GM06990 (cell line): ENCODE measurements at places on chromosomes 12 and 14.

DNA sequence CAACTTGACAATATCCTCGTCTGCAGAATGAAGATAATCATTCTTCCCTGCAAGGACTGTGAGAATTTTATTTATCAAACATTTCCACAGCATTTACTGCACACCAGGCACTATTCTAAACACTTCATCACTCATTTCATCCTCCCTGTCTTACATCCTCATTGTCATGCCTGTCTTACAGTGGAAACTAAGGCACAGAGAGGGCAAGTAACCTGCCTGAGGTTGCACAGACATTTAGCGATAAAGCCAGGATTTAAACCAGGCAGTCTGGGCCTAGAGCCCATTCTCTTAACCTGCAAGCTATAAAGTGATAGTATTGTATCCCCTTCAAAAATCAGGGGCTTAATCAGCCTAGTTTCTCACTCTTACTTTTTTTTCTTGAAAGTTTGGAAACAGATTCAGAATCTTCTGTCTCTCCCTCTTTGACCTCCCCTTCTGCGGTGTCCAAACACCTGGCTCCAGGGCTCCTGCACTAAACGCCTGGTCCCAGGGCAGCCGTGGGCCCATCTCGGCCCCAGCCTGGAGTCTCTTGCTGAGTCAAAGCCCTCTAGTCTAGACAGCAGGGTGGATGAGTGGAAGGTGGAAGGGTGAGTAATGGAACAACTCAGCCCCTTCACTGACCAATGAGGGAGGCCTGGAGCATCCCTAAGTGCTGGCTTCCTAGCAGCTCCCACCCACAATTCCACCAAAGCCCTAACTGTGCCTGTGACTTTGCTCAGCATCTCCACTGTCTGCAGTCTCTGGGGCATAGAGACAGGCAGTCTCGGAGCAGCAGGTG, 12.5 kb downstream of the ISM2 start:
- DNase-seq: no peak

GRCh38 chr12:122749569-122750332, 2.9 kb upstream of the DENR start:
- no peak for DNase-seq

DNA sequence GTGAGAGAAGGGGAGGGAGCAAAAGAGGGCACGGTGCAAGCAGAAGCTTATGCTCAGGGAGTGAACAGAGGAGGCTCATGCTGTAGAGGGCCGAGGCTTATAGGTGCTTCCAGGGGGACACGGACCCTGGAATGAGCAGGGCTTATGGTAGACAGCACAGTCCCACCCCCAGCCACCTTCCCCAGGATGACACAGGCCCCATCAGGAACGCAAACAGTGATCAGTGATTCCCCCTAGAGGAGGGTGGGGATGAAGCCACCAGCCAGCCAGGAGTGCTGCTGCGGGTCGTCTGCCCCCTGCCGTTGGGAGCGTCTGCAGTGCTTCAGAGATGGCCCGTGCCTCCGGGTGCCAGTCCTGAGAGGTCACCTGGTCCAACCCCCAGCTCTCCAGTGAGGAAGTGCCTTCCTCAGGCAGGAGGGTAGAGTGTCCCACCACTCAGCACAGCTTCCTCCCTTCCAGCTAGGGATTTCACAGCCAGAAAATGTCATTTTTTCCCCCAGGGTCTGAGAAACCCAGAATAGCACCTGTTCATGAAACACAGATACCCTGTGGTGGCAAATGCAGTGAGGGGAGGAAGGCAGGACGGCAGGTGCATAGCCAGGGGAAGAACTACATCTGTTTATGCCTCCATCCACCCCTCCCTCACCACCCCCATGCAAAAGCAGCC, 60.7 kb downstream of the SLC6A12 start:
- DNase-seq: peak; percentile 59

DNA sequence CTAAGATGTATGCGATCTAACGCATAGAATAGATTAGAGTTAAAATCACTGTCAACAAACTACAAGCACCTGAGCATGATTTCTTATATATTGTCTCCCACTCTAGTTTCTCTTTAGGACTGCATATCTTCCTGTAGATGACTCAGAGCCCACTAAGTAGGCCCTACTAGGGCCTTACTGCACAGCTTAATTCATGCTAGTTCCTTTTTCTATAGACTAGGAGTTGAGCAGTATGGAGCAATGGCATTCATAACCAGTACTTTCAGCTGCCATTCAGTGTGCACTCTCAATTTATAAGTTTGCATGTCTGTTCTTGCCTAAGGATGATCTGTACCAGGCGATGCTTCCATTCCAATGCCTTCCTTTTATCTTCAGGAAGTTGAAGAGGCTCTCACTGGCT, 103.5 kb downstream of the METTL25 start:
- no peak for DNase-seq

DNA sequence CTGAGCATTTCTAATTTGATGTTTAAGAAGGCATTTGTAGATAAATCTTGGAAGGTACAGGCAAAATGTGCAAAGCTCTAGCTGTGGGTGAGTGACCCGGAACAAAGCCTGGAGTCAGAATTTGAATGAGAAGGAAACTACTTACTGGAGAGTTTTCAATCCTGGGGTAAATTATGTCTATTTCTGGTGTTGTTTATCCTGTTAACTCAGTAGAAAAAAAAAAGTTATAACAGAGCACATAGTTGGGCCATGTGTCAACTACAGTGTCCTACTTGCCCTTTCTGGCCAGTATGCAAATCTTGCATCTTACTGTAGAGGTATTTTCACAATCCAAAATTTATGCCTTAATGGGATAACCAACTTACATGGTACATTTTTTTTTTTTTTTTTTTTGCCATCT, 182.3 kb downstream of the SYNE2 start:
- DNase-seq: no peak

DNA sequence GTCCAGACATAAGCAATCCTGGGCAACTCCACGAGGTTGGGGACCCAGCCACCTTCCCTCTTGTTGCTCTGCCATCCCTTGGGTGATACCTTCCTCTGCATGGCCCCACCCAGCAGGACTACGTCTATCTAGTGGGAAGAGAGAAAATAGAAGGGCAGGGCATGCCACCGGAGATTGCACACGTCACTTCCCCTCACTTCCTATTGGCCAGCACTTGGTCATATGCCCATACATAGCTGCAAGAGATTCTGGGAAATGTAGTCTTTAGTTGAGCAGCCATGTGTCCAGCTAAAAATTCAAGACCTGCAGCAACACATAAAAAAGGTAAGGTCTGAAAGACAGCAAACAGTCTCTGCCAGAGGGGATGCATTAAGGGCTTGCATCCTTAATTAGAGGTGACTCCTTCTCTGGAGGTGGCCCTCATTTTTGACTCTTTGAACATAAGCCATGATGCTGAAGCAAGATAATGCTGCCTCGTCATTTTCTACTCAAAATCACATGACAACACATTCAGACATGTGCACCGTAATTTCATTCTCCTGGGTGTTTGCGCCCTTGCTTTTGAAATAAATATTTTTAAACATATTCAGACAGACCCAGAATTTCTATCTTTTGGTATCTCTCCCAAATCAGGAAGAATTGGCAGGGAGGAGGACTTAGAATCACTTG, 91.8 kb upstream of the PWP1 start:
- DNase-seq: peak; percentile 45

- DNase-seq: no peak
Measured at GRCh38 chr14:93958567-93959238, 17.7 kb downstream of the ASB2 start.

DNA sequence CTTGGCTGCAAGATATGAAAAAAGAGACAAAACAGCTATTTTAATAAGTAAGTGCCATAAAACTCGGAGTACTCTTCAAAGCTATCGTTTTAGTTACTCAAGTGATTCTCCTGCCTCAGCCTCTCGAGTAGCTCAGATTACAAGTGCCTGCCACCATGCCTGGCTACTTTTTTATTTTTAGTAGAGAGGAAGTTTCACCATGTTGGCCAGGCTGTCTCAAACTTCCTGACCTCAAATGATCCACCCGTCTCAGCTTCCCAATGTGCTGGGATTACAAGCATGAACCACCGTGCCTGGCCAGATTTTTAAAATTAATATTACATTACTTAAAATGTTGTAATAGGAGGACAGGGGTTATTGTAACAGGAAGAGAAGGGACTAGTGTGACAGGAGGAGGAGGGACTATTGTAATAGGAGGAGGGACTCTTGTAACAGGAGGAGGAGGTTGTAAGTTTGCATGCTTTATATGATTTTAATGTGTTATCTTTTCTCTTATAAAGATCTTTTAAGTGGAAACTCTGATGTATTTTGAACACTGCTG, 61.3 kb downstream of the KITLG start:
- no peak for DNase-seq

DNA sequence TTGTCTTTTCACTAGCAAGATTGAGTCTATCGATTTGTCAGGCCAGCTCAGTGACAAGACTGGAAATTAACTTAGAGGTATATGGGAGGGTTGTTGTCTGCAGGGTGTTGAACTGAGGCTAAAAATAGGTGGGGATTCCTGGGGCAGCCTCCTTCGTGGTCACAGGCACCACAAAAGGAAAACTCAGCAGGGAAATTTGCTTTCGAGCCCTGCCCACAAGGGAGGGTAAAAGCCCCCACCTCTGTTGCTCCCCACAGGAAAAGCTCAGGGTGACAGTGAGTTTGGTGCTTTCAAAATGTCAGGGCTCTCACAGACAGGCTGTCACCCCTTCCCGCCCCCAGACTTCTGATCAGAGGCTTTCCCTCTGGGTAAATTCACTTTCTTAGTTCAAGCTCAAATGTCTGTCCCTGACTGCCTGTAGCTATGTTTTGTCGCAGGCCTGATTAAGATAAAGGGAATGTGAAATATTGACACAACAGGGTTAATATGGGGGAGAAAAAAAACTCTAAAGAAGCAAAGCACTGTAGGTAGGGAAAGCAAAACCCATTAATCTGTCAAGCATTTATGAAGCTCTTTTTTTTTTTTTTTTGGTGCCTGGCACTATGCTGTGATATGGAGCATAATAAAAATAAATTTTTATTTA, 11.7 kb upstream of the NFKBIA start:
- peak; percentile 64 for DNase-seq

GRCh38 chr12:109818253-109818652, 14.9 kb downstream of the TRPV4 start:
- no peak for DNase-seq

- DNase-seq: no peak
Measured at GRCh38 chr14:93924592-93925355, 2.4 kb upstream of the FAM181A start.

DNA sequence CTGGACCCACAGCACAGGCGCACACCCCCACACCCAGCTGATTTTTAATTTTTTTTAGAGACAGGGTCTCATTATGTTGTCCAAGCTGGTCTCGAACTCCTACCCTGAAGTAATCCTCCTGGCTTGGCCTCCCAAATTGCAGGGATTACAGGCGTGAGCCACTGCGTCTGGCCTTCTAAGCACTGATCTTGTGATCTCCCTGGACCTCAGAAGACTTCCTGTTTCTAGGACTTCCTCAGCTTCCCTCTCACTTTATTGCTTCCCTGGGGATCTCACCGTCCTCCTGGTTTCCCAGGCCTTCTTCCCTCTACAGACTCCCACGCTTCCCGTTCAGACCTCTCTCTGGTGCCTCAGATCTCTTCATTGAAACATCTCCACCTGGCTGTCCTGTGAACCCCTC, 13.8 kb downstream of the ZNF839 start:
- no peak for DNase-seq

DNA sequence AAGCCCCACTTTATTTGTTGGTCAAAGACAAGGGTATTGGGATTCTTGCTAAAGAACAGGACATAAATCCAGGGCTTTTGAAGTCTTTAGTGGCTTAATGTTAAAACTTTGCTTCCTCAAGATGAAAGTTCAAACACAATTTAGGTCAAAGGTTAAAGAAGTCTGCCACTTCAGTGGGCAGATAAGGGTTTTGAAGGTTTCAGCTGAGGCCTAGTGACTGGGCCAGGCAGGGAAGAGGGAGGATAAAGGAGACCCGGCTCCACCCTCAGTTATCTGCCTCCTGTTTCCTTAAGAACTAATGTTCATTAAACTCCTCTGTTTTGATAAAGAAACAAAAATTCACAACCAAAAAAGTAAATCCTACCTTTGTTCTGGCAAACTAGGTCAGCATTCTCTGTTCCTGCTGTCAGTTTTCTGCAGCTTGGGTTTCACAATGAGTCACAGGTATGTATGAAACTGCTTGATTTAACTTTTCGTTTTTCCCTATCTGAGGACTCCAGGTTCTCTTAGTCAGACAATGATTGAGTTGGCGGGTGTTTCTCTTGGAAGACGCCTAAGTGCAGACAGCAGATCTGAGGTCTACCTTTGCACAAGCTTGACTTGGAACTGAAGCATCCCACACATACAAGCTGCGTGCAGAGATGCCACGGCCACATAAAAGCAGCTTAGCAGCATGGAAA, 208.3 kb downstream of the EXOC5 start:
- DNase-seq: peak; percentile 35

- DNase-seq: no peak
Measured at GRCh38 chr12:14207905-14208551, 157.5 kb upstream of the ATF7IP start.

- DNase-seq: no peak
Measured at GRCh38 chr12:106174876-106175275, 36.1 kb upstream of the NUAK1 start.

DNA sequence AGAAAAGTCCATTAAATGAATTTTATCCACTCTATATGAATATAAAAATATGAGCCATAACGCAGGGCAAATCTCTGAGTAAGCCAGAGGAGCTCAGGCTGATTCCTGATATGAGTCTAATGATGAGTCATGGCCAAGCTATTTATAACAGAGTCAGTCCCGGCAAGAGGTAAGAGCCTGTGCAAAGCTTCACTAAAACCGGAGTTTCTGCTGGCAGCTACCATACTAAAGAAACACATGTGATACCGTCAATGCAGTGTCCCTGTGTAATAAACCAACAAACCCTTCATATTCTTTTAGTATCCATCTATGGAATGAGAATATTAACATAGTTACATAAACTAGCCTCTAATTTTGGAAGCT, 319.4 kb downstream of the KCNC2 start:
- DNase-seq: no peak

GRCh38 chr12:108594-108993, 42.0 kb downstream of the IQSEC3 start:
- DNase-seq: no peak

GRCh38 chr14:33564774-33565630, 385.9 kb downstream of the EGLN3 start:
- DNase-seq: no peak

DNA sequence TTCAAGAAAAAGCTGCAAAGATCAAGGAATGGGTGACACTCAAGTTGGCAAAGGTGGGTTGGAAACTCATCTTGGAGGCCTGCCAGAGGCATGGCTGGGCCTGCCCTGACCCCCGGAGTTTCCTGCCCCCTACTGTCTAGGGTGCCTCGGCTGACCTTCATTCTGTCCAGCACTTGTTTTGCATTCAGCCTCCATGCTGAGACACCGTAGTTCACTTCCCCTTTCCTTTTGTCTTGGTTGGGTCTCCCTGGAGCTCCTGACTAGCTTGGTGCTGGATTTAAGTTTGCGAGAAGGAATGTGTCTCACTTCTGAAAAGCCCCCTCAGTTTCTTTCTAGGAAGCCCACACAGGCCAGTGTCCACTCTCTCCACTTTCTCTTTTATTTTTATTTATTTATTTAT, 26.5 kb downstream of the PLEKHH1 start:
- DNase-seq: no peak

- DNase-seq: no peak
Measured at GRCh38 chr12:61365001-61365400, 895.2 kb upstream of the USP15 start.

- no peak for DNase-seq
Measured at GRCh38 chr12:124240493-124240892, 54.4 kb upstream of the RFLNA start.
